ENCODE measurements at places on chromosomes 6 and 20. TPM values are rescaled to one million over a fixed set of nuclear protein-coding genes. Genes with fewer than 3 reads are reported as not detected.

The ARMH2 gene
- total RNA-seq, result not detected

The GPX5 gene
- total RNA-seq, result not detected

The LY6G6C gene
- total RNA-seq, result not detected

The SLC22A1 gene
- total RNA-seq, result 2.5 TPM

The RSPH4A gene
- 0.16 TPM for total RNA-seq

The HAO1 gene
- total RNA-seq, result not detected

Data from A549 treated with CORT108297 at 1 μM for 4 hours (cell line).